Transverse colon (tissue), 4 donors: ENCODE measurements at places on chromosomes 3 and 15. TPM values are rescaled to one million over a fixed set of nuclear protein-coding genes. Genes with fewer than 3 reads are reported as not detected.

Gene MUC20
- 145 TPM for total RNA-seq

Gene DCBLD2
- 16.7 TPM for total RNA-seq

Gene SH2D7
- total RNA-seq = 9.3 TPM

Gene RHOV
- 4.0 TPM for total RNA-seq

DNA sequence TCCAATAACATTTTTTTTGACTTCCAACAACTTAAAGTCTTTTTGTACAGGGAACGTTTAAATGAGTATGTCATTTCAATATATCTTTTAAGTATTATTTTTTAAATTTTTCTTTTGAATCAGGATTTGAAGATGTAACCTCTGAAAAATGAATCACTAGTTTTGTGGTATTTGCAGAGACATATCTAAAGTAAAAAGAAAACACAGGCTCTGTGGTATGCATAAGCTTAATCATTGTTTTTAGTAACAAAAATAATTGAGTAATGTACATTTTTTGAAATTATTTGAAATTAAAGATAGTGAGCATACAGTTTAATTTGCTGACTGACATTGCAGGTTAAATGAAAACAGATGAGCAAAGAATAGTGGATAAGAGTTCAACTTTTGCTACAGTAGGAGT lies 531.3 kb downstream of the ROBO1 start:
- DNase-seq = no peak

DNA sequence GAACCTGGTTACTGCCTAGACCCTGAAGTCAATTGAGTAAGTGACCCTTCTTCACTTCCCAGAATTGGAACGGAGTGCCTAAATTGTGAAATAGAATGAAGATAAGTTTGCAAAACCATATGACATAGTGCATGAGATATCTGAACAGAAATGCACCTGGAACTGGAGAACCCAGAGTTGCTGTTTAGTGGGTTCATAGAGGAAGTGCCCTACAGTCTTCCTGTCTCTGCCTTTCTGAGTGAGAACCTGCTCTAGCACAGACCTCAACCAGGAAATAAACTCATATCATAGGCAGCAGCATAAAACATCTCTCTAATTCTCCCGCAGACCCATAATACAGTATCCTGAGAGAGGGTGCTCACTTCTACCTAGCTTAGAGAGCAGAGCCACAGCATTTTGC lies 82.9 kb downstream of the EOMES start:
- no peak for DNase-seq

DNA sequence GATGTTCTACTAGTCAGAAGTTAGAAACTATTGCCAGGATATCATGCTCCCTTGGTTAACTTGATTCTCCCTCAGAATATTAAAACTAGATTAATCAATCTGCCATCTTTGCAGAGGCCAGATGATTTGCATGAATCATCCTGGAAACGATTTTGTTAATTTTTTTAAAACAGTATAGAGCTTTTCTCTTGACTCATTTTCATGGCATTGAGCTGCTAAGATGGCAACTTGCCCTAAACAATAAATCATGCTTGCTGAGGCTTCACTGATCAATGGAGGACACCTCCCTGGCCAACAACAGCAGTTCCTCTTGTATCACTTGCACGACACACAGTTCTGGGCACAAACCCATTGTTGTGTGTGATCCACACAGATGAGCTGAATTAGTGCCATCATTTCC lies 109.1 kb downstream of the COL6A6 start:
- no peak for DNase-seq

DNA sequence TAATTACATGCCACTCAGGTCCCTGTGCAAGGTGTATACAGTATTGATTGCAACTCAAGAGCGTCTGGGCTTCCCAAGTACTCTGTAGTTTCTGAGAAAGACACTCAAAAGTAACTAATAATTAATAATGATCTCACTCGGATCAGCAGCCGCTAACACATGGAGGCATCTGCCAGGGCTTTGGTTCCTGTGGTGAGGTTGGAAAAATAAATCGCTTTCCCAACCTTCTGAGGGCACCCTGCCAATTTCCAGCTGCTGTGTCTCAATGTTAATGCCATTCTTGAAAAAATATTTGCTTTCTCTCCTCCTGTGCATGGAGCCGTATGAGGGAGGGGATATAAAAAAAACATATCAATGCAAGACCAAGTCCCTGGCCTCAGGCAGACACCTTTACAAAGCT lies 116.5 kb upstream of the SLC2A2 start:
- no peak for DNase-seq

DNA sequence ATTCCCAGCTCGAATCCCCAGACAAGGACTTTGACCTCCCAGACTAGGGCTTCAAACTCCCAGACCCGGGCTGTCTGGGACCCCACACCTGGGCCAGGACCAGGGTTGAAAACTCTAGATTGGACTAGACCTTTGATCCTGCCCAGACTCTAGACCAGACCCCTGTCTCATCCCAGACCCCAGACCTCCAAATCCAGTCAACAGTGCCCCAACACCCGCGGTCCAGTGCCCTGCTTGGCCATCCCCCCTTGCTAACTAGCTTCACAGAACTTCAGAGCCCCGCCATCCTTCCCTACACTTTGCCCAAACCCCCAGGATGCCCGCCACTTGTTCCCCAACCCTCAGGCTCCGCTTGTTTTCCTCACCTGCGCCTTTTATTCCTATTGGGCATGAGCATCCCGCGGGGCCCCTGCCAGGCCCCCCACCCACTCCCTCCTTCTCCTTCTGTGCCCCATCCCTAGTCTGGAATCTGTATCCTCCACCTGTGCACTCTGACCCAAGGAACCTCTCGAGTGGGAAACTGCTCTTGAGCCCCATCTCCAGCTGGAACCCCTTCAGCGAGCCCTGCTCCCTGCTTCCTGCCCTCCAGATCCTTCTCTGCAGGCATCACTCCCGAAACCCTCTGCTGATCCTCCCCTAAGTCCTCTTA lies 604 bp downstream of the GNAI2 start:
- DNase-seq = no peak

- no peak for DNase-seq
Observed at GRCh38 chr15:61126811-61127210, 102.3 kb downstream of the RORA start.

DNA sequence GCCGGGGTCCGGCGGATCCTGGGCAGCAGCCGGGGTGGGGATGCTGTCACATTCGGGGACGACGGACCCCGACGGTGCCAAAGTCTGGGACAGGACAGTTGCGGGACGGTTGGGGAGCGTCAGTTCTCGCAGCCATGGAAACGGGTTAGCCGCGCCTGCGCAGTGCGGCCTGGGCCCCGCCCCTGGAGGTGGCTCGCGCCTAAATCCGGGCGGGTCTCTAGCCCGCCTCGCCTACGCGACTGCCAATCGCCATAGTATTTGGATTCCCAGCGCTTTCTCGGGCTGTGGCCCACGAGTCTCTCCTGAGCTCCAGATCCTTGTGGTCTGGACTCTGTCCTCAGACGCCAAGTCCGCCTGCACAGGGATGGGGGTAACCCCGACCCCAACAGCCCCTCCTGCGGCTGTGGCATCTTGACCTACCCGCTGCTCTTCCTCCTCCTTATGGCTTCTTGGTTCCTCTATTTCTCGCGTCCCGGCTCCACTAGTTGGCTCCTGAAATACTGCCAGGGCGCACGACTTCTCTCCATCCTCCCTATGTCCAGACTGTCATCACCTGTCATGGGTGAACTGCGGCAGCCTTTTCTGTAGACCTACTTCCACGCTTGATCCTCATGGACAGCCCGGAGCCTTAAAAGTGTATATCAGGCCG lies at the start of gene ZMYND10:
Gene ZMYND10, minus strand, starts transcription at position 147 of the 649 bp plus-strand sequence. CDS start 153 bp downstream, outside the sequence.
- peak; percentile 78 for DNase-seq
